Esophagus muscularis mucosa (tissue), 4 donors: ENCODE measurements at places on chromosomes 2 and 18. TPM values are rescaled to one million over a fixed set of nuclear protein-coding genes. Genes with fewer than 3 reads are reported as not detected.

- no peaks in the 10 kb centered on the region for H3K4me1 ChIP-seq
- no peaks in the 10 kb centered on the region for H3K36me3 ChIP-seq
- no peak overlapping the region for H3K27ac ChIP-seq
- H3K27me3 ChIP-seq, result no peaks in the 10 kb centered on the region
Observed at GRCh38 chr2:226495466-226496272, 304.0 kb downstream of the IRS1 start.

- H3K4me1 ChIP-seq, result peaks cover 89% of the 10 kb centered on the region
- H3K4me3 ChIP-seq, result no peak overlapping the region
- H3K27ac ChIP-seq, result peak overlapping the region; percentile 85
- no peak for DNase-seq
- H3K27me3 ChIP-seq, result no peaks in the 10 kb centered on the region
- H3K36me3 ChIP-seq, result peaks cover 8% of the 10 kb centered on the region
Observed at GRCh38 chr2:47058003-47058931, 96.8 kb downstream of the STPG4 start.

PTH2R gene
- not detected for total RNA-seq

TBR1 gene
- total RNA-seq, result not detected

- H3K36me3 ChIP-seq, result no peaks in the 10 kb centered on the region
- no peak for DNase-seq
- no peak overlapping the region for H3K27ac ChIP-seq
- H3K4me1 ChIP-seq, result no peaks in the 10 kb centered on the region
- no peaks in the 10 kb centered on the region for H3K27me3 ChIP-seq
Observed at GRCh38 chr2:153890576-153890975, 18.9 kb downstream of the GALNT13 start.

DNA sequence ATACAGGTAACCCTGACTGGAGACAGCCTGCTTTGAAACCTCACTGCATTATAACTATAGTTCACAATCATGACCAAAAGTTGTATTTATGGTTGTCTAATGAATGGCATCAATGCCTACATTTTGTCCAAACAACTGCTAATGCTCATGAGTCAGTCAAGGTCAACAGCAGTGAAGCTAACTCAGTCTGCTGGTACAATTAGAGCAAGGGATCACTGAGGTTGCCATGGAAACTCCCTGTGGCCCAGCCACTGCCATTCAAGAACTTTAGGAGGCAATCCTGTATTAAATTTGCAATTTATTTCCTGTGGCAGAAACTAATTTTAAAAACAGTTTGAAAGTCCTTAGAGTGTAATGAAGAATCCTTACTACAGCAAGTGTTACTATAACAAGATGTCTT, 185.1 kb upstream of the SMAD7 start:
- no peaks in the 10 kb centered on the region for H3K4me1 ChIP-seq
- DNase-seq, result no peak
- H3K27me3 ChIP-seq, result no peaks in the 10 kb centered on the region
- H3K36me3 ChIP-seq, result no peaks in the 10 kb centered on the region
- H3K4me3 ChIP-seq, result no peak overlapping the region

- no peak overlapping the region for H3K4me3 ChIP-seq
- DNase-seq, result no peak
- H3K27me3 ChIP-seq, result no peaks in the 10 kb centered on the region
- peaks cover 24% of the 10 kb centered on the region for H3K4me1 ChIP-seq
- H3K36me3 ChIP-seq, result no peaks in the 10 kb centered on the region
- H3K27ac ChIP-seq, result peak overlapping the region; percentile 3
Observed at GRCh38 chr2:168215813-168216212, 31.6 kb downstream of the STK39 start.

- H3K36me3 ChIP-seq, result no peaks in the 10 kb centered on the region
- no peaks in the 10 kb centered on the region for H3K27me3 ChIP-seq
- DNase-seq, result no peak
- H3K4me3 ChIP-seq, result peak overlapping the region; percentile 88
- peak overlapping the region; percentile 92 for H3K27ac ChIP-seq
Observed at GRCh38 chr18:13216711-13217465, 1.7 kb upstream of the LDLRAD4 start.

GRCh38 chr18:25817546-25818237, 272.7 kb downstream of the SS18 start:
- H3K4me3 ChIP-seq, result no peak overlapping the region
- DNase-seq, result peak; percentile 10
- no peak overlapping the region for H3K27ac ChIP-seq
- H3K4me1 ChIP-seq, result no peaks in the 10 kb centered on the region
- no peaks in the 10 kb centered on the region for H3K27me3 ChIP-seq

NRBP1 gene
- 96.0 TPM for total RNA-seq

- H3K36me3 ChIP-seq, result peaks cover 6% of the 10 kb centered on the region
- H3K27ac ChIP-seq, result no peak overlapping the region
- no peaks in the 10 kb centered on the region for H3K27me3 ChIP-seq
Observed at GRCh38 chr2:100902817-100903405, 83.0 kb downstream of the NPAS2 start.

GRCh38 chr2:207337234-207338219, 171.8 kb upstream of the KLF7 start:
- peaks cover 24% of the 10 kb centered on the region for H3K4me1 ChIP-seq
- no peak overlapping the region for H3K4me3 ChIP-seq
- H3K27me3 ChIP-seq, result no peaks in the 10 kb centered on the region
- no peaks in the 10 kb centered on the region for H3K36me3 ChIP-seq
- no peak for DNase-seq
- H3K27ac ChIP-seq, result no peak overlapping the region

DNA sequence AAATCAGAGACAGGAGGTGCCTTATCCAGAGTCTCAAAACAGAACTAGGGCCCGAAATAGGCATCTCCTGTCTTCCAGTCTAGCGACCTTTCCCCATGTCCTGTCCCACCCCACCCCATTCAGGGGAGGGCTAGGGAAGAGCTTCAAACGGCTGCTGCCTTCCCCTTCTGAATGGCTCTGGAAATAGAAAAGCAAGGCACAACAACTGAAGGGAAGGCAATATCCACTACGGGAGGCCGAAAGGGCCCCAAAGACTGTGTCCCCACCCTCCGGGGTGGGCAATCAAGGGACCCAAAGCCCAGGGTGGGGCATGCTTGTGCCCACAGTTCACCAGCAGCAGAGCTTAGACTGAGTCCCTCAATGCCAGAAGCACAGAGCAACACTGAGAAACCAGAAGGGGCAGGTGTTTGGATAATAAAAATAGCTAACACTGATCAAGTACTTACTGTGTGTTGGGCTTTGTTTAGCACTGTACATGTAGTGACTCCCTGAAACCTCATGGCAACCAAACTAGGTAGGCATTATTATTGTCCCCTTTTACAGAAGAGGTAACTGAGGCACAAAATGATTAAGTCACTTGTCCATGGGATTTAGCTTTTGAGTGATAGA, 38.5 kb downstream of the CYRIA start:
- H3K27me3 ChIP-seq, result no peaks in the 10 kb centered on the region
- peak overlapping the region; percentile 5 for H3K27ac ChIP-seq
- peaks cover 48% of the 10 kb centered on the region for H3K4me1 ChIP-seq
- no peak for DNase-seq
